Iris pigment epithelial cell (primary cell): ENCODE measurements at places on chromosomes 4 and X.

DNA sequence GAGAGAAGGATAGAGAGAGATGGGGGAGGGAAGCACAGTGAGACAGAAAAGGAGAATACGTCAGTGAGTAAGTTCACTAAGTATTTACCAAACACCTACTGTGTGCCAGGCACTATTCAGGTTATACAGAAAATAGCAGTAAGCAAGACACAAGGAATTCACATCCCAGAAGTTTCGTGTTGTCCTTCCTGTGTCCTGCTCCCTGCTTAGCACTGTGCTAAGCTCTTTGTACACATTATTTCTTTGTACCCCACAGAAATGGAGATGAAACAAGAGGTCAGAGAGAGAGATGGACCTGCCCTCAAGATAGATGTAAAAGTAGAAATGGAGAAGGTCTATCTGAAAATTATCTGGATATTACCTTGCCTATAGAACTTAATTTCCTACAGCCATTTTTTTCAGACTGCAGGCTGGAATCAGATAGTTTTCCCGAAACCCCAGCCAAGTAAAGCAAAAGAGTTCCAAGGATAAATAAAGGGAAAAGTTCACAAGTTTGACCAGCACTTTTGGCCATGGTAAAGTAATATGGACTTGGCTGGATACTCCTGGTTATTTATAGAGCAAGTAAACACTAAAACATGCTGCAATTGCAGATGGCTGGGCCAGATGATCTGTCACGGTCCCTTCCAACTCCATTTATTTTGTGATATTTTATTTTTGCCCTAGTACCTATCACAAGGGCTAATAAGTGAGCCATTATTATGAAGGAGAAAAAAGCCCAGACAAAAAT is 353.7 kb upstream of the SLC7A11 start:
- no peak for DNase-seq

DNA sequence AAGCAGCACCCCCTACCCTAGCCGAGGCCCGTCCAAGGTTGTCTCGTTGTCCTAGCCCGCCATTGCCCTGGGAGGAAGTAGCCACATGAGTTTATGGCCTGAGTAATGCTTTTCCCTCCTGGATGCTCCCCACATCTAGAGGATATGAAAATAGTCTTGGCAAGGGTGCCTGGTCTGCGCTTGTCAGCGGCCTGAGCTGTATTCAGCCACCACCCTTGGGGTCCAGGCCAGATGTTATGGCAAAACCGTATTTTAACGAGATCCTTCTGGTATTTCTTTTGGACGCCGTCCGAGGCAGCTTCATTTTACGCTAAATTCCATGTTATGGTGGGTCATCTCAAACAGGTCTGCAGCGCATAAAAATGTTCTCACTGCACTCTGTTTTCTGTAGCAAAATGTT is 89.3 kb downstream of the GPR143 start:
- no peak for DNase-seq

DNA sequence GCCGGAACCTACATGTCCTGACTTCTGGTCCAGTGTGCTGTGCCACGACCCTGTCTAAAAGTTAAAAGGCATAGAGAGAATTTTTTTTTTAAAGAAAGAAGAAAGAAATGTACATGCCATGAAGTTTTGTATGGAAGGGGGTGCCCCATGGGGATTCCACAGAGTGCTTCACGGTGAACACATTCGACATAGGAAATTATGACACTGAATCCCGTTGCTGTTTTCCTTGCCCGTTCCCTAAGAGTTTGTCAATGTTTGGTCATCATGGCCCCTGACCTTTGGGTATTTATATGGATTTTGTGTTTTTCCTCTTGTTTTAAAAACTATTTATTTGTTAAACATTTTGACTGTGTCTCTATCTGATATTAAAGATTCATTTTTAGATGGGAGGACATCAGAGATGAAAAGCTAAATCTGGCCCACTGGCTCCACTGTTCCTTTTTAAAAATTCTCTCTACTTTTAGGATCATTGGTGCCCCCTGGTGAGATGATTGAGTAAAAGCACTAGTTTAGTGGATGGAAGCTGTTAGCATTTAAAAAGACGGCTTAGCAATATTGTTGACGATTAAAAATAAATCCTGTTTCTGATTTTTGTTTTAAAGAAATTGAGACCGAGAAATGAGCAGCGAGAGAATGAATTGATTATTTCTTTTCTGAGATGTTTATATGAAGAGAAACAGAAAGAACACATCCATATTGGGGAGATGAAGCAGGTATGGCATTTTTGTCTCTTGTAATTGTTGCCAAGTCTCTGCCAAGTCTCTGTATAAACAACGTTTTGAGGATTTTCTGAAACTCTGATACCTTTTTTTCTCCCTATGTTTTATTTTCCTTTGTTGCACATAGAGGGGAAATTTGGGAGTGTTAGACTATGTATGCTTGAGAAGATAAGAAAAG is 75.0 kb downstream of the PTTG2 start:
- DNase-seq: peak; percentile 62

GRCh38 chrX:48831136-48831908 is 4.1 kb downstream of the PCSK1N start:
- no peak for DNase-seq

GRCh38 chr4:74364652-74365491 is at the start of gene EREG:
TSS of gene EREG (plus strand) at chr4:74365145. CDS start at chr4:74365309, 164 bp downstream.
- DNase-seq: peak; percentile 58

GRCh38 chrX:45788941-45789348 is 588.3 kb upstream of the DIPK2B start:
- peak; percentile 35 for DNase-seq

DNA sequence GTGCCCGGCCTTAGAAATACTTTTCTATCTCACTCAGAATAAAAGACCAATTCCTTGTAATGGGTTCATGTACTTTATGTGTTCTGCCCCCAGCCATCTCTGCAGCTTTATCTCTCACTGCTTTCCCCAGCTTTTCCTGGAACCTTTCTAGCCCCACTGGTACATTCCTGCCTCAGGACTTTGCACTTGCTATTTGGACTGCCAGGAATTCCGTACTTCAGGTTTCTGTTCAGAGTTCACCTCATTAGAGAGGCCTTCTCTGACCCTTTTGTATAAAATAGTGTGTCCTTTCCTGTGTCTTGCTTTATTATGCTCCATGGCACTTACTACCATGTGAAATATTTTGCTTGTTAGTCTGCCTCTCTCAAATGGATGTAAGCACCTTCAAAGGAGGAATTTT is 112.5 kb downstream of the PDLIM5 start:
- DNase-seq: no peak

DNA sequence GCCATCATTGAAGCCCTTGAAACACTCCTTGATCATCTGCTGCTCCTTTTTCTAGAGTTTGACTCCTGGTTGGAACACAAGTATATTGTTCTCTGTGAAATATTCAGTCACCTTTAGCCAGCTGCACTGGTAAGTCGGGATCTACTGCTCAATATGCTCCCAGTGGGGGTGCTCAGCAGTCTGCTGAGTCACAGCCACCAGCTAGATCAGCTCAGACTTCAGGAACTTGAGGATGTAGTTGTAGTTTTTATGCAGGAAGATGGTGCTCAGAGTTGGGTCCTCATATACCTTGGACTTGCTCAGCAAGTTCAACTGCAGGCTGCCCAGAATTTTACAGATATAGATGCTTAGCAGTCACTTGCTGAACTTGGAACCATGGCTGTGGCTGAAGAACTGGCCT is 202.5 kb upstream of the RPL34 start:
- DNase-seq: peak; percentile 53

GRCh38 chr4:24671849-24672248 is 87.5 kb upstream of the DHX15 start:
- no peak for DNase-seq

- DNase-seq: no peak
Observed at GRCh38 chr4:107006218-107006617, 29.9 kb downstream of the DKK2 start.

DNA sequence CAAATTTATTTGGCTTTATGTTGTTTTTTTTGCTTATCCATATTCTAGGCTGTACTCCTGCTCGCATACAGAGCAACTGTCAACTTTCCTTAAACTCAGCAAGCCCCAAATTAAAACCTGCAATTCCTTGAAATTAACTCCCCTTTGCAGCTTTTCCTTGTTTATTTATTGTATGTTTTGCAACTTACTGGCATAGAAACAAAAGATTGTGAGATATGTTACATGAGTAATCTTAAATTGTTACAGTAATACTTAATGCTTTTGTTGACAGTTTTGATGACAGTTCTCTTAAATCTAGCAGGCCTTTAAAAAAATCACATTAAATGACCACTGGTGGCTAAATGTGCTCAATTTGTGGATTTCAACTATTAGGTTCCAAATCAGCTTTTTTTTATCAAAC is 4.5 kb downstream of the DDX3X start:
- DNase-seq: peak; percentile 34

DNA sequence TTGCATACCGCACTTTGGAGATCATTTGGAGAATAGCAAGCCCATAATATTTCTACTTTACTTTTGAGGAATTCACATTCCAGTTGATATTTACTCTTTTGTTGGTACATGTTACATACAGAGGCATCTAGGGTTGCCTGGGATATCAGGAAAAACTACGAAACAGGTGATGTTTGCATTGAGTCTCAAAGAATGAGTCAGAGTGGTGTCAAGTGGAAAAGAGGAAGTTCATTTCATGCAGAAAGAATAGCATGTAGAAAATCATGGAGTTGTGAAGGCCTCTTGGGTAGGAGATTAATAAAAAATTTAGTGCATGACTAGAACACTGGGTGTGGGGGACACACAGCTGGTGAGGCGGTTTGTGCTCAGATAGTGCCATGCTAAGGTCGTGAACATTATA is 33.5 kb upstream of the ELOVL6 start:
- DNase-seq: no peak

DNA sequence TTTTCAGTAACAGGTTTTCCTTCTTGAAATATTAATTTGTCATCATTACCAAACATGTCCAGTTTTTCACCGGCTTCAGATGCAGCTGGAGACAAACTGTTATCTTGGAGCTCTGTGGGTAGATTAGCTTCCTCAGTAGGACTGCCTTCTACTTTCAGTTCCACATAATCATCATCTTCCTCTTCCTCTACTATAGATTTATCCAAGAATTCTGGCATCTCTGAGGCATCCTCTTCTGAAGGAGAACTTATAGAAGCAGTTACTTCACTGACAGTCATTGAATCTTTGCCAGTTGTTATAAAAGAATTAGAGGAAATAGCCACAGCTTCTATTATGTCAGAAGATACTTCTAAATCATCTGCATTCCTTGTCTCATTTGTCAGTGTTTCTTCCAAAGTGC is 162.9 kb downstream of the LRBA start:
- DNase-seq: no peak

DNA sequence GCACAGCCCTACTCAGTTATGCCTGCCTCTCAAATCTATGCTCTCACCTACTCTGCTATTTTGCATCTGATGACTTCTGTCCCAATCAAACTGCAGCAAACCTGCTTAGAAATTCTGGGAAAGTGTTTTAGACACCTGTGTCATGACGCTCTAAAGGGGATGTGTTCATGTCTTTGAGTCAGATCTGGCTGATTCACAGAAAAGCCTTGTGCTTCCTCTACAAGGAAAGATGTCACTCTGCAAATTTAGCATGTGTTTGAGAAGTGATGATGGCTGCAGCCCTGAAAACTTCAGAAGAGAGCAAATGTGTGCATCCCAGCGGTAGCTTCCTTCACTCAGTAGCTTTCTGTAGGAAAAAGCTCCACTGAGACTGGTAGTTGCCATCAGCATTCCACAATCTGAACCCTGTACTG is 235.4 kb downstream of the MGST2 start:
- peak; percentile 31 for DNase-seq

DNA sequence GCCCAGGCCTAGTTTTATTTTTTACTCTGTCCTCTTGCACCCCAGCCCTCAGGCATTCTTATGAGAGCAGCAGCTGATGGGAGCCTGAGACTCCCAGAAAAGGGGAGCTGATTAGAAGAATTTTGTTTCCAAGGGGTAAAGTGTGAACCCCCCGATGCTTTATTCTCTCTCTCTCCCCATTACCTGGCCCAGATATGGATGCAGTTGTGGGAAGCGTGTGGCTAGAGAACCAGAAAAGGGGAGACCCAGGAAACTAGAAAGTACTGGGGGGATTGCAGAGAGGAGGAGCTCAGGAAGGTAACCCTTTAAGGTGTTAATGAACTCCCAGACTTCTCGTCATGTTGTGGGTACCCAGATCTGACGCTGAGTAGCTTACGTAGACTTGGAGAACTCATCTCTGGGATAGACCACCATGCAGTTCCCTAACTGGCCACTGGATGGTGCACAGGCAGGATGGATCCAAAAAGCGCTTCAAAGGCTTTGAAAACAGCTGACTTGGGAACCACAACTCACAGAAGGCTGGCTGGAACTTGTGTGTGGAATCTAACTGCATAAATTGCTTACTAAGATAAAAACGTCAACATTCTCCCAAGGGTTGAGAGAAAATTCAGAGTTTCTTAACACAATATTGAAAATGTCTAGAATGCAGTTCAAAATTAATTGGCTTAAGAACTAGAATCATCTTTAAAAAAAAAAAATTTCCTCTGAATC is 64.7 kb downstream of the TBC1D14 start:
- DNase-seq: peak; percentile 87

DNA sequence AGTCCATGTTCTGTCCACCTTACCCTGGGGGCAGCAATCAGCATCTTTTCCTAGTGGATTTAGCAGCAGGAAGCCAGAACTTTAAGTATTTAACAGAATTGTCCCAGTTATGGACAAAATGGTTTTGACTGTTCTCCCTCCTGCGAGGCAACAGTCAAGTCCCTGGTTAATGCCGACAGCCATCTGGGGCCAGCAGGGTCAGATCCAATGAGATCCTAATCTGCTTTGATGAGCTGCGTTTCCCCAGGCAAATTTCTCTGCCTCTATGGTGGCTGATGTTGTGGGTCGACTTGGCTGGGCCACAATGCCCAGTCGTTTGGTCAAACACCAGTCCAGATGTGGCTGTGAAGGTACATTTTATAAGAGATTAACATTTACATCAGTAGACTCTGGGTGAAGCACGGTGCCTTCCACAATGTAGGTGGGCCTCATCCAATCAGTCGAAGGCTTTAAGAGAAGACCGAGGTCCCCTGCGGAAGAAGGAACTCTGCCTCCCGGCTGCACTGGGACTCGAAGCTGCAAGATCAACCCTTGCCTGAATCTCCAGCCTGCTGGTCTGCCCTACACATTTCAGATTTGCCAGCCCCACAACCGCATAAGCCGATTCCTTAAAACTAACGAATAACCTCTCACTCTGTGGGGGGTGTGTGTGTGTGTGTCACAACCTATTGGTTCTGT is 89.0 kb upstream of the C4orf50 start:
- no peak for DNase-seq

DNA sequence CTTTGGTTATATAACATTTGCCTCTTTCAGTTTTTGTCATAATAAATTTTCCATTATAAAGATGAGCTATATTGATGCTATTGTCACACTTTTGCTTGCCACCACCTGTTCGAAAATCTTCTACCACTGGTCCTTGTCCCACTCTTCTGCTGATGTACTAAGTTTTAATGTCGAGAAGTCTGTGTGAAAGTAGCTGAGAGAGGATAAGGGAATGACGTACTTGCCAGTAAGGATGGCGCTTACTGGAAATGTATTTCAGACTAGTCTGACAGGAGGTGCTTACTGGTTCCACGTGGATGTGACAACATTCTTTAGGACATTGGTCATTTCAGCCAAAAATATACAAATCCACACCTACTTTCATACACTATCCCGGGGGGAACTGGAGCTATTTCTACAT is 132.7 kb upstream of the NR3C2 start:
- no peak for DNase-seq
